ENCODE measurements at places on chromosomes 13 and 19.

- DNase-seq: no peak
These were observed 62.4 kb upstream of the RNF113B start for GRCh38 chr13:98239162-98240076.

DNA sequence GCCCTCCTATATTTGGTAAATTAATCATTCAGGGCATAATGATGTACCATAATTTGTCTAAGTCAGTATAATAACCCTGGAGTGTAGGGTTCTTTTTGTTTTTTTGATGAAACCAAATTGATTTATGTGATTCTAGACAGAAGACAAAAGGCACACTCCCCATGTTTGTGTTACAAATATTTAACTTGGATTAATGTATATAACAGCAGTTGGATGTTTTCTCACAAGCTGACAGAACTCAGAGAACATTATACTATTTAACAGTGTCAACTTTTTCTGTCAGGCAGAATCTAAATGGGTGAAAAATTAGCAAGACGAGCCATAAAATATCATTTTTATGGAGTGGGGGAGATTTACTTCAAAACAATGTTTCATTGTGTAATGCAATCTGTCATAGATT, 15.2 kb downstream of the CBY2 start:
- no peak for DNase-seq

- DNase-seq: no peak
These were observed 51.5 kb downstream of the SOX21 start for GRCh38 chr13:94660695-94661326.

DNA sequence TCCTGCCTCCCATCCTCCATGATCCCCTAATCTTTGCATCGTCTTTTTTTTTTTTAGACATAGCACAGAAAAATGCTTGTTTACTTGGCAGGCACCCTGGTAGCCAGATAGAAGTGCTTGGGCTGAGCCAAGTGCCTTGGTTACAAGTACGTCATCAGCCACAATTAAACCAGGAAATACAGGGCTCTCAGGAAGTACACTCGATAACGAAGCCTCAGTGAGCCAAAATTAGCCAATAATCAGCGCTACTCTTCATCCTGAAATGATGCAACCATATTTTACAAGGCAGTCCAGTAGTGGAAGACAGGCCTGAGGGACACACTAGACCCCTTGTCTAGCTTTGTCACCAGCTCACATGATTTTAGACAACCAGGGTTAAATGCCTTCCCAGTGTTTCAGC, 194.0 kb upstream of the NBEA start:
- no peak for DNase-seq

GRCh38 chr13:23615395-23616081, 45.3 kb downstream of the TNFRSF19 start:
- no peak for DNase-seq

- no peak for DNase-seq
These were observed 2.5 kb downstream of the ATP4B start for GRCh38 chr13:113655346-113656002.

All from central memory CD4-positive, alpha-beta T cell (primary cell).